ENCODE measurements at places on chromosomes 4 and X.

GRCh38 chr4:137707102-137707620 is 174.9 kb upstream of the PCDH18 start:
- DNase-seq = no peak

DNA sequence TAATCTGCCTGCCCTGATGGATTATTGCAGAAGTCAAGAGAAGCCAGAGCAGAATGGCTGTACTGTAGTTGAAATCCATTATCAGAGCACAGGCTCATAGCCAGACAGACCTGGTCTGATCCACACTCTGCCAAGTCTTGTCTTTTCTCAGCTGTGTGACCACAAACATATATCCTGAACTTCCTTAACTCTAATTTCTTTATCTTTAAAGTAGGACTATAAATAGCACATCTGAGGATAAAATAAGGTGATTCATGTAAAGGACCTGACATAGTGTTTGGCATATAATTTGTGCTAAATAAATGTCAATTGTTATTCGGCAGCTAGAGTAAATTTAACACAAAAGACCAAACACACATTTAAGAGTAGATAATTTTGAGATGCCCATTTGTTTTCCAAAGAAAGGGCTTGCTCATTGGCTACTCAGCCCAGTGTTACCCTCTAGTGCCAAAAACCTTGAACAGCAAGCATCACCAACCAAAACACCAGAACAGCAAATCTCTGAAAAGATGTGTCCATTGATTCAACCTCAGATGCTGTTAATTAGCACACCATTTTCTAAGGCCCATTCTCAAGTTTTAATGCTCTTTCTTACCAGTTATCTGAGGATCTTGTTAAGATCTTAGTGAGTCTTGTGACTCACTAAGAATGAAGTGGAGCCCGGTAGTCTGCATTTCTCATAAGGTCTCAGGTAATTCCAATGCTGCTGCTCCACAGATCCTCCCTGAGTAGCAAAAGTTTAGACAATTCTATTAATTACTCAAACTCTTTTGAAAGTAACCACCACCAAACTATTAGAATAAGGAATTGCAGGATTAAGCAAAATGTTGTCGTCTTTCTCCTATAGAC is 108.8 kb downstream of the HHIP start:
- DNase-seq = peak; percentile 54

DNA sequence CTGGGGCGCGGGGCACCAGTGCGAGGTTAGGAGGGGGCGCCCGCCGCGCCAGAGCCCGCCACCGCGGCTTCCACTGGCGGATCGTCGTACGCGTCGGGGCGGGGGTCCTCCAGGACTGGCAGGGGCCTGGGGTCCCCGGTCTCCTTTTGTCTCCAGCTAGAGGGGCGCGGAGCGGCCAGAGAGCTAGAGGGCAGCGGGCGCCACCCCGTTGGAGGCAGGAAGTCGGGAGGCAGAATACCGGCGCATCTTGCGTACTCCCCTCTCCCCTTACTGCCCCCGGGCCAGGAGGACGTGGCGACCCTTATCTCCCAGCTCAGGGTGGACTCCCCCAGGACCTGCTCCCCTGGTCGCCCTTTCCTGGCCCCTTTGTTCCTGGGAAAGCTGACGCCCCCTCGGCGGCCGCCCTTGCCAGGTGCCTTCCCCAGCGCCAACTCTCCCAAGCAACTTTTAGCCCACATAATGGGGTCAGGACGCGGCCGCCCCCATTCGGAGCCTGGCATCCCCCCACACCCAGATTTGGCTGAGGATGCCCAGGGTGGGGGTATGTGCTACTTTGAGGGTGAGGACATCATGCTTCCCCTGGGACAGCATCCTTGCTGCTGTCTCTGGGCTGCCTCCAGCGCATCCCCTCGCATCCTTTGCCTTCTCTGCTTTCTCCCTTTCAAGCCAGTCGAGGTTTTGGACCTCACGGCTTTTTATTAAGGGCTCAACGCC is 933 bp downstream of the CNKSR2 start:
- DNase-seq = no peak

- no peak for DNase-seq
Observed at GRCh38 chrX:31706466-31706865, 634.6 kb upstream of the FTHL17 start.

DNA sequence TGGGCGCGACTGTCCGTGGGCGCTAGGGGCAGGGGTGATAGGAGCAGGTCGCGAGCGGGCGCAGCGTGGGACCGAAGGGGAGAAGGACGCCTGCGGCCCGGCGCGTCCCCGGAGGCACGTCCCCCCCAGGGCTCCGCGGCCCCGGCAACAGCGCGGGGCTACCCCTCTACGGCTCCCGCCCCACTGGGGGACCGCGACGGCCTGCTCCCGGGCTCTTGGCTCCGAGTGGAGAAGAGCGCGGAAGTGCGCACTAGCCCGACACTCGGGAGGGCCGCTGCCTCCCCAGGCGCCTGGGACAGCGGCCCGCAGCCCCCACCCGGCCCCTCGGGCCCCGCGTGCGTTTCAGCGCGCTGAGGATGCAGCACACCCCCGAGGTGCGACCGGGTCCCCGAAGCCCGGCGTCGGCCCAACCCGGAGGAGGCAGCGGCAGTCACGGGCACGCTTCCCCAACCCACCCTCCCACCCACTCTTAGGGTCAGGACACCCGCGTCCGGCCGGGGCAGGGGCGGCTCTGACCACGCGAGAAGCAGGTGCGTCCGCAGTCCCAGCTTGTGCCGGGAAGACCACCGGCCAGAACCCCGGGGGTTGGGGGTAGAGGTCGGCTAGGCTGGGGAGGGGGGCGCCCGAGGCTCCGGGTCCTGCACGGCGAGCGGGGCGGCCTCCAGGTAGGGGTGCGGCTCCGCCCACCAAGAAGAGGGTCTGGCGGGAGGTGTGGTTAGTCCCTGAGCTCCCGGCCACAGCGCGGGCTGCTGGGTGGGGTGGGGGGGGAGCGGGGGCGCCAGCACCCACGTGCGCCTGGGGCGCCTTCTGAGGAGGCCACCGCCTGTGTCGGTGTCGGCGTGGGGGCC is 18.5 kb upstream of the NAT8L start:
- DNase-seq = no peak

- peak; percentile 51 for DNase-seq
Observed at GRCh38 chr4:168647646-168648375, 151.0 kb downstream of the PALLD start.

GRCh38 chr4:96352051-96352517 is 512.2 kb downstream of the PDHA2 start:
- peak; percentile 34 for DNase-seq

DNA sequence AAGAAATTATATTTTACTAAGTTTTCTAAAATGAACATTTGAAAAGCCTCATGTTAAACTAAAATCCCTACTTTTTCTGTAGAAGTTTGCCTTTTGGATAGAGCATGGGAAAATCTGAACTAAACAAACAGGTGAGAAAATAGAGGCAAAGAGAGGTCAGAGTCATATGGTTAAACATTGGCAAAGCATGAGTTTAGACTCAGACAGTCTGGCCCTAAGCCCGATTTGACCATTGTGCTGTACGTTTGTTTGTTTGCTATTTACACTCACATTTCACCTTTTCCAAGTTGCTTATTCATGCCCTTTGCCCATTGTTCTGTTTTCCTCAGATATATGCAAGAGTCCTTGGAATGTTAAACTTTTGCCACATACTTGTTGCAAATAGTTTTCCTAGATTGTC is 85.4 kb downstream of the TIGD2 start:
- no peak for DNase-seq

GRCh38 chr4:7507381-7507780 is 72.7 kb upstream of the PSAPL1 start:
- peak; percentile 7 for DNase-seq

DNA sequence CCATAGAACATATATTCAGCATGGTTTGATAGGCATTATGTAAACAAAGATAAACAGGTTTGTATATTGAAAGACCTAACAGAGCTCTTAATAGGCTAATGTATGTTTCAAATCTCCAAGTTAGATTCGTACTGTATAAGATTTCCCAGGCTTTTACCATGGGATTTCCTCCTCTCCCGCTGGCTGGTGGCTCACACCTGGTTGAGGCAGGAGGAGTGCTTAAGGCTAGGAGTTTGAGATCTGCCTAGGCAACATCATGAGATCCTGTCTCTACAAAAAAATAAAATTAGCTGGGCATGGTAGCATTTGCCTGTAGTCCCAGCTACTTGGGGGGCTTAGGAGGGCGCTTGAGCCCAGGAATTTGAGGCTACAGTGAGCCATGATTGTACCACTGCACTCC is 5.4 kb downstream of the CPE start:
- DNase-seq = no peak

- DNase-seq = no peak
Observed at GRCh38 chr4:10158333-10158942, 41.8 kb upstream of the WDR1 start.

DNA sequence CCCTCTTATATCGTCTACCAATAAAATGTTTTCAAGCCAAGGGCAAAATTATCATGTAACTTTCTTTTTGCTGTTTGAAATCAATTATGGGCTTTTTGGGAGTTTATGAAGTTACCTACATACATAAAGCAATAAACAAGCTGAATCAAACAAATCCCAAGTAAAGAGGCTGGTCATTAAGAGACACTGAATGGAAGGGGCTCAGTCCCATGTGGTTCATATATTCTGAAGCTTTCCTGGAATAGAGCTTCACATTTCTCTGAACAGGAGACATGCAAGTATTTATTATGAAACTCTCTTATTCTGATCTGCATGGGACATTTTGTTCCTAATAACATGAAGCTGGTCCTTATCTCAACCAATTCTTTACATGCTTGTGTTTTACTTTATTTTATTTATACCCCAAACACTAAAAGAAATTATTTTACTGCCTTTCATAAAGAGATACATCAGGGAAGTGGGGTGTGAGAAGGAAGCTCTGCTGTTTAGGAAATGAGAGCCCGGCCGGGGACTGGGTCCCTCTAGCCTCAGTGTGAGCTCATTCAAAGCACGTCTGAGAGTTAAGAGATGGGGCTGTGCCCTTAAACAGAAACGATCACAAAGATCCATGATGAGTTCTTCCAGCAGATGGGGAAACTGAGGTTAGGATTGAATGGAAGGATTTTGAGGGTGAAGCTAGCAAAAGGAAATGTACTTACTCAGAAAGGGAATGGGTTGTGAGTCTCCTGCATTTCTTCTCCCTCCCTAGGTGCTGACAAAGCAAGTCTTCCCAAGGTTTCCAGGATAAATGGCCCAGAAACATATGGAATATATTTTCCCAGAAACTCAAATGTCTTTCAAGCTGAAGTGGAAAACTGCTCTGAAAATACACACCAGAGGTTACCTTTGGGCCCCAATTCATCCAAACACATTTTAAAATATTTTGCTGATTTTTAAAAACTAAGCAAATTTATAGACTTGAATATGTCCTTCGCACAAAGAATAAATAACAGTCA is 93.1 kb upstream of the LNX1 start:
- no peak for DNase-seq

- DNase-seq = no peak
Observed at GRCh38 chrX:37472836-37473235, 98.6 kb upstream of the LANCL3 start.

DNA sequence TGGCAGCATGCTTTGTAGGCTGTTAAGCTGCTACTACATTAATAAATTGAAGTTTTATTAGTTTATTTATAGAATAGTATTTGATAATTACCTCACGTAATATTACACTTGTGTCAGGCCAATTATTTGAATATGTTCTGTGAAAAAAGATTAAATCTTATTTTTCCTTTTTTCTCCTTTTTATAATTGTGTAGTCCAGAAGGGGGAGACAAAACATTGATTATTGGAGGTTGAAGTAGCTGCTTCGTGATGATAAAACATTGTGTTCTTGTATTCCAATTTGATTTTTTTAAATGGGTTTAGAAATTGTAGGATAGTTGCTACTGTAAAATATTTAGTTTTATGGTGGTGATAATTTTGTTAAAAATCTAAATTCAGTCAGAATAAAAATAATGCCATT is 85.7 kb downstream of the DIAPH2 start:
- DNase-seq = no peak

- no peak for DNase-seq
Observed at GRCh38 chrX:121032531-121032930, 14.9 kb upstream of the GLUD2 start.

DNA sequence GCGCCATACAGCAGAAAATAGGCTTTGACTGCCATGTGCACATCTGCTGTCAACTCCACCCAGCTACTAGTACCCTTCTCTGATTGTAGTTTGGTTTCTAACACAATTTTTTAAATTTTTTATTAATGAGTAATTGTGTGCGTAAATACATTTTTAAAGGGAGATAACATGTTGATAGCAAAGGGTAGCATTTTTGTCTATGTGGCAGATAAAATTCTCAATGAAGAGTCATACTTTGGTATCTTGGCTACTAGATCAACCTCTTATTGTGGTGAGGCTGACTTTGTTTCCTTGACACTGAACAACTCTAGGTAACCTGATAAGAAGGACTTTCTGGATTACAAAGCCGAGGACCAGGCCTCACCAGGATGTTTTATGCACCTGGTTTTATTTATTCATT is 9.5 kb downstream of the ADH4 start:
- DNase-seq = peak; percentile 25

- DNase-seq = no peak
Observed at GRCh38 chr4:156084373-156084772, 130.7 kb upstream of the CTSO start.

DNA sequence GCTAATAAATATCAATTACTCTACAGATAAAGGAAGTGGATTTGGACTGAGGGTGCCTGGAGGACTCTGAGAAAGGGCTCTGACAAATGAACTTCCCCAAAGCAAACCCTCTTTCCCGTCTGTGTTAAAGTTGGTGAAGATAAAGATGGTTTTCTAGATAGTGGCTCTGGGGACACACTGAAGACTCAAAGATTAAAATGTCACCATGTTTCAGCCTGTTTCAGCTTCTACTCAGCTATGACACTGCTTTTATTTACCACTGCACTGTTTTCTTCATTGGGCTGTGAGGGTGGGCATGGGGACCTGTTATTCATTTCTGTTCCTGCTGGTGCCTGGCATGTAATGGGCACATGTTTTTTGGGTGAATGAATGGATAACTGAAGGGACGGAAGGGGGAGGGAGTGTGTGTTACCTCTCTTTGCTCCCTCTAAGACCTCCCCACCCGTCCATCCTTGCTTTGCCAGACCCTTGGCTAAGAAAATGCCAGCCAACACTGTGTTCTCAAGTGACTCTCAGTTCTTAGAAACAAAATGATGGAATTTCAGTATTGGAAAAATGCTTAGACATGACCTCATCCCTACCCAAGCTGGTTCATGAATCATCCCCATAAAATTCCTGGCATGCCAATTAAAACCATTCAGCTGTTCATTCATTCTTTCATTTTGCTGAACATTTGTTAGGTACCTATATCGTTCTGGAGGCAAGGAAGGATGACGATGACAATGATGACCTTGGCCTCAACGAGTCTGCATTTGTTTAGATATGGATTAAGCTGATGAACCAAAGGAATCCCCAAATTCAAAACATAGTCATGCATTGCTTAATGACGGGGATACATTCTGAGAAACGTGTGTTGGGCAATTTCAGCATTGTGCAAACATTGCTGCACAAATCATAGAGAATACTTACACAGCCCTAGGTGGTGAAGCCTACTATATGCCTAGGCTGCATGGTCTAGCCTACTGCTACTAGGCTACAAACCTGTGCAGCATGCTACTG is 13.4 kb upstream of the STK32B start:
- peak; percentile 84 for DNase-seq

DNA sequence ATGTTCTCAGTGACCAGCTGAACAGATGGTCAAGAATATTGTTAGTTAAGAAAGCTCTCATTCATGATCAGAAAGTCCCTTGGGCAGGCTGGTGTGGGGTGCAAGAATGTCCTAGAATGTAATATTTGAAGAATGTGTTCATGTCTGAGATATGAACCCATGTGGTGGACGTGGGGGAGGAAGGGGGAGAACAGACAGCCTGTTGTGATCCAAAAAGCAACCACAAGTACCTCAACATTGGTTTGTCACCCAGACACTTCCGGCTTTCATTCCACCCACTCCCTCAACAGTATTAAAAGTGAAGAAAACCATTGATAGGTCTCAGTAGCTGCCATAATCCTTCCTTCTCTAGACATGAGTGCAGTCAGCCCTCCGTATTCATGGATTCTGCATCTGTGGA is 82.2 kb downstream of the MAML3 start:
- peak; percentile 99 for DNase-seq
